ENCODE measurements at places on chromosomes 4 and X.

DNA sequence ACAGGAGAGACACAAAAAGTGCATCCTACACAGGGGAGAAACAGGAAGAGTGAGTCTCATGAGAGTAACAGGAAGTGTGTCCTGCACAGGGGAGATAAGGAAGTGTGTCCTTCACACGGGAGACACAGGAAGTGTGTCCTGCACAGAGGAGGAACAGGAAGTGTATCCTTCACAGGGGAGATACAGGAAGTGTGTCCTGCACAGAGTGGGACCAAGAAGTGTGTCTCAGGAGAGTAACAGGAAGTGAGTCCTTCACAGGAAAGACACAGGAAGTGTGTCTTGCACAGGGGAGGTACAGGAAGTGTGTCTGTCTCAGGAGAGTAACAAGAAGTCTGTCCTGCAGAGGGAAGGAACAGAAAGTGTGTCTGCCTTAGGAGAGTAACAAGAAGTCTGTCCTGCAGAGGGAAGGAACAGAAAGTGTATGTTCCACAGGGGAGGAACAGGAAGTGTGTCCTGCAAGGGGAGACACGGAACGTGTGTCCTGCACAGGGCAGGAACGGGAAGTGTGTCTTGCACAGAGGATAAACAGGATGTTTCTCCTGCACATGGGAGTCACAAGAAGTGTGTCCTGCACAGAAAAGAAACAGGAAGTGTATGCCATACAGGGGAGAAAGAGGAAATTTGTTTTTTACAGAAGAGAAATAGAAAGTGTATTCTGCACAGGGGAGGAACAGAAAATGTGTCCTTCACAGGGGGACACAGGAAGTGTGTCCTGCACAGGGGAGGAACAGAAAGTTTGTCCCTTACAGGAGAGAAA, 102.0 kb downstream of the ARSF start:
- DNase-seq: no peak

DNA sequence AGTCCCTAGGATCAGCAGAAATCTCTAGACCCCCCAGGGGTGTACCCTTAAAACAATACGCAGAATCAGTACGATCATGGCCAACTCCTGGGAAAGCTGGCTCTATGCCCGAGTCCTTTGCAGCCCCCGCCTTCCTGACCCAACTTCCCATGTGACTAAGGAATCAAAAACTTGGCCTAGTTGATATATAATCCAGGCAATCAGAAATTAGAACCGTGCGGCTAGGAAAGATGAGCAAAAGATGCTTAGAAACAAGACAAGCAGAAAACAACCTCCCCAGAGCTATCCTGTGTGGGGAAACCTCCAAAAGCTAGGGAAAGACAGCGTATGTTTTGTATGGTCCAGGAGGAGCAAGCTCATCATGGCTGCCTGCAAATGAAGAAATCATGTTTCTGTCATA, 110.0 kb downstream of the PPARGC1A start:
- no peak for DNase-seq

GRCh38 chr4:7332216-7333023, 102.3 kb downstream of the PSAPL1 start:
- DNase-seq: no peak

GRCh38 chr4:135497563-135498152, 1296.1 kb upstream of the PABPC4L start:
- DNase-seq: no peak

GRCh38 chr4:31043382-31044062, 323.4 kb downstream of the PCDH7 start:
- DNase-seq: no peak
